CD14-positive monocyte (primary cell): ENCODE measurements at places on chromosomes 12 and 14.

DNA sequence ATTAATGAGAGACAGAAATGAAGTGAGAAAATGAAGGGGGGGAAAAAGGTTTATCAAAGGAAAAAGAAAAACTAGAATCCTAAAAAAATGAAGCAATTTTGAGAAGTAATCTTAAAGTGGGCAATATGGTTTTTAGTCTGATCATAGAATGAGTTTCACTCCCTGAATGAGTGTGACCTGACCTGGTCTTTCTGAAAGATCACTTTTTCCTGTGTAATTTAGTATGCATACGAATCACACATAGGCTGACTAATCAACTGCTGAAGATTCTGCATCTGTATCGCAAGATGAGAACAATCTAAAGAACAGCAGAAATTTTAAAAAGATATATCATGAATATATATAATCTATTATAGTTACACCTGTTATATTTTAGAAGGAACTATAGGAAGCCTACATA lies 11.3 kb downstream of the GNPTAB start:
- DNase-seq = no peak
- H3K4me1 ChIP-seq = peaks cover 8% of the 10 kb centered on the region
- H3K4me3 ChIP-seq = no peak overlapping the region

DNA sequence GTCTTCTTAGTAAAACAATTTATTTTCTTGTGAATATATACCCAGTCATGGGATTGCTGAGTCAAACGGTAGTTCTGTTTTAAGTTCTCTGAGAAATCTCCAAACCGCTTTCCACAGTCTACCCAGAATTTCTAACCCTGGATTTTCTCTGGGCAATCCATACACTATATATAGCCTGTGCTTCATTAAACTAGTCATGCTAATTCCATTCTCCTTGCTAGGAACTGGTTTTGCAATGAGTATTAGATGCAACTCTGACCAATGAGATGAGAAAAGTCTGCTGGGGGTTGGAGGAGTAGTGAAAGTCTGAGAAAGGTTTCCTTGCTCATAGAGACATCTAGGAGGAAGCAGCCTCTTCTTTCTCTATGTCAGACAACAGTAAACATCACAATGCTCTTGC lies 196.1 kb upstream of the CDKN3 start:
- no peaks in the 10 kb centered on the region for H3K36me3 ChIP-seq
- H3K27me3 ChIP-seq = no peaks in the 10 kb centered on the region
- no peak overlapping the region for H3K4me3 ChIP-seq
- DNase-seq = no peak

- H3K4me3 ChIP-seq = no peak overlapping the region
- peak; percentile 16 for DNase-seq
- H3K27me3 ChIP-seq = no peaks in the 10 kb centered on the region
- no peaks in the 10 kb centered on the region for H3K4me1 ChIP-seq
- H3K27ac ChIP-seq = peak overlapping the region; percentile 42
Observed at GRCh38 chr12:3698218-3698974, 54.5 kb downstream of the CRACR2A start.

DNA sequence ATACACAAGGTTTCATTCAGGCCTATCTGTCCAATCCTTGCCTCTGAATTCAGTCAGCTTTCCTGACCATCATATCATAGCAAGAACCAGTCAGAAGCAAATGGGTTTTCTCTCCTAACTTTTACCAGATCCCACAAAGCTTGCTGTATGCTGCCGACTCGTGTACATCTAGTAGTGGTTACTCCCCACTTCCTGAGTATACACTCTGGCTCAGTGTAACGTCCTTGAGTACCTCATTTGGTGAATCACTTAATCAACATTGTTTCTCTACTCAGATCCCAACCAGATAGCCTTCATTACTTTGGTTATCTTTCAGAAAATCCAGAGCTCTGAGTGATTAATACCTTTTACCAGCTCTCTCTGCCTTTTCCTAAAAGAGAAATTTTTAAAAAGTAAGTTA lies 728.2 kb downstream of the GALC start:
- no peak overlapping the region for H3K27ac ChIP-seq
- no peaks in the 10 kb centered on the region for H3K27me3 ChIP-seq
- no peaks in the 10 kb centered on the region for H3K36me3 ChIP-seq
- no peak for DNase-seq
- H3K4me1 ChIP-seq = no peaks in the 10 kb centered on the region
- H3K4me3 ChIP-seq = no peak overlapping the region

- no peak overlapping the region for H3K27ac ChIP-seq
- H3K36me3 ChIP-seq = no peaks in the 10 kb centered on the region
- no peaks in the 10 kb centered on the region for H3K27me3 ChIP-seq
- peaks cover 11% of the 10 kb centered on the region for H3K4me1 ChIP-seq
Observed at GRCh38 chr12:4819654-4820053, 90.1 kb upstream of the KCNA1 start.

DNA sequence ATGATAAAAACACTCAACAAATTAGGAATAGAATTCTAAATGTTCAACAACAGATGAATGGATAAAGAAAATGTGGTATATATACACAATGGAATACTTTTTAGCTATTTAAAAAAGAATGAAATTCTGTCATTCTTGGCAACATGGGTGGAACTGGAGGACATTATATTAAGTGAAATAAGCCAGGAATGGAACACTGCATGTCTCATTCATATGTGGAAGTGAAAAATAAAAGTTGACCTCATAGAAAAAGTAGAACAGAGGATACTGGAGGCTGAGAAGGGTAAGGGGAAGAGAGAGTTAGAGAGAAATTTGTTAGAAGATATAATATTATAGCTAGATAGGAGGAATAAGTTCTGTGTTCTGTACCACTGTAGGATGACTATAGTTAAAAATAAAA lies 35.8 kb upstream of the ZFP36L1 start:
- H3K36me3 ChIP-seq = no peaks in the 10 kb centered on the region
- H3K4me3 ChIP-seq = no peak overlapping the region
- DNase-seq = no peak
- no peak overlapping the region for H3K27ac ChIP-seq

GRCh38 chr12:121576851-121577391 lies 3.9 kb downstream of the KDM2B start:
- H3K36me3 ChIP-seq = peaks cover 23% of the 10 kb centered on the region
- no peak overlapping the region for H3K4me3 ChIP-seq
- no peak overlapping the region for H3K27ac ChIP-seq
- H3K27me3 ChIP-seq = no peaks in the 10 kb centered on the region

GRCh38 chr14:75342762-75343599 lies 64.4 kb downstream of the FOS start:
- peak overlapping the region; percentile 62 for H3K4me3 ChIP-seq
- peak; percentile 65 for DNase-seq
- H3K4me1 ChIP-seq = peaks cover 69% of the 10 kb centered on the region
- H3K36me3 ChIP-seq = no peaks in the 10 kb centered on the region
- H3K27ac ChIP-seq = peak overlapping the region; percentile 88

- no peak for DNase-seq
- H3K27me3 ChIP-seq = no peaks in the 10 kb centered on the region
- no peaks in the 10 kb centered on the region for H3K36me3 ChIP-seq
- H3K27ac ChIP-seq = no peak overlapping the region
- no peaks in the 10 kb centered on the region for H3K4me1 ChIP-seq
- H3K4me3 ChIP-seq = no peak overlapping the region
Observed at GRCh38 chr14:98904677-98905076, 367.3 kb downstream of the BCL11B start.

- no peaks in the 10 kb centered on the region for H3K36me3 ChIP-seq
- no peaks in the 10 kb centered on the region for H3K27me3 ChIP-seq
- H3K4me1 ChIP-seq = peaks cover 100% of the 10 kb centered on the region
- peak overlapping the region; percentile 71 for H3K27ac ChIP-seq
Observed at GRCh38 chr14:91366749-91367148, 50.9 kb downstream of the CCDC88C start.

GRCh38 chr14:23281247-23281646 lies 4.7 kb downstream of the HOMEZ start:
- no peaks in the 10 kb centered on the region for H3K27me3 ChIP-seq
- DNase-seq = no peak
- no peak overlapping the region for H3K27ac ChIP-seq
- peaks cover 3% of the 10 kb centered on the region for H3K36me3 ChIP-seq
- H3K4me3 ChIP-seq = no peak overlapping the region
- peaks cover 9% of the 10 kb centered on the region for H3K4me1 ChIP-seq

- no peak for DNase-seq
- H3K36me3 ChIP-seq = no peaks in the 10 kb centered on the region
- no peak overlapping the region for H3K4me3 ChIP-seq
- H3K27me3 ChIP-seq = no peaks in the 10 kb centered on the region
- H3K4me1 ChIP-seq = no peaks in the 10 kb centered on the region
Observed at GRCh38 chr12:64147875-64148274, 74.2 kb downstream of the KICS2 start.

DNA sequence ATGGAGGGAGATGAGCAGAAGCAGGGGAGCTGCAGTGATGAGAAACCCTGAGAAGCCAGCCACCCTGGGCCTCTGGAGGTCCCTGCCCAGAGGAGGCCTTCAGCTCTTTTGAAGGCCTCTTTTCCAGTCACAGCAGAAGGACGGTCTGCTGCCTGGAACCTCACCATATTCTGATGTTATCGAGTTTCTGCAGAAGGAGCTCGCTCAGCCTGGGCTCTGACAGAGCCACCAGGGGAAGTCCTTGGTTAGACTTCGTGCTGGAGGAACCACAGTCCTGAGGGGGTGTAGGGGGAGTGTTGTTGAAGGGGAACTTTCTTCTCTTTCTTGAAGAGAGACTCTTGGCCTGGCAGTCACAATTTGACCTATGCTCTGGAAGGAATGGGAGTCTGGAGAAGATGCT lies 25.1 kb upstream of the BATF start:
- no peak for DNase-seq
- H3K27ac ChIP-seq = no peak overlapping the region
- no peak overlapping the region for H3K4me3 ChIP-seq
- H3K27me3 ChIP-seq = no peaks in the 10 kb centered on the region
- H3K36me3 ChIP-seq = no peaks in the 10 kb centered on the region
- peaks cover 25% of the 10 kb centered on the region for H3K4me1 ChIP-seq

DNA sequence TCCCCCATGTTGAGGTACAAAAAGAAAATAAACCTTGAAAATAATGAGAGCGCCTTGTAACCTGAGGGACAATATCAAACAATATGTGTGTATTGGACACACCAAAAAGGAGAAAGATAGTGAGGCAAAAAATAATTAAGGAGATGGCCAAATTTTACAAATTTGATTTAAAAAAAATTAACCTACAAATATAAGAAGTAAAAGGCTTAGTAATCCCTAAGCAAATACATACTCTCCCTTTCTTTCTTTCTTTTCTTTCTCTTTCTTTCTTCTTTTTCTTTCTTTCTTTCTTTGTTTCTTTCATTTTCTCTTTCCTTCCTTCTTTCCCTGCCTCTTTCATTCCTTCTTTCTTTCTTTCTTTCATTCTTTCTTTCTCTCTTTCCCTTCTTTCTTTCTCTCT lies 133.4 kb downstream of the PIK3C2G start:
- no peaks in the 10 kb centered on the region for H3K27me3 ChIP-seq
- no peak for DNase-seq
- H3K36me3 ChIP-seq = no peaks in the 10 kb centered on the region
- no peaks in the 10 kb centered on the region for H3K4me1 ChIP-seq
- H3K27ac ChIP-seq = no peak overlapping the region

DNA sequence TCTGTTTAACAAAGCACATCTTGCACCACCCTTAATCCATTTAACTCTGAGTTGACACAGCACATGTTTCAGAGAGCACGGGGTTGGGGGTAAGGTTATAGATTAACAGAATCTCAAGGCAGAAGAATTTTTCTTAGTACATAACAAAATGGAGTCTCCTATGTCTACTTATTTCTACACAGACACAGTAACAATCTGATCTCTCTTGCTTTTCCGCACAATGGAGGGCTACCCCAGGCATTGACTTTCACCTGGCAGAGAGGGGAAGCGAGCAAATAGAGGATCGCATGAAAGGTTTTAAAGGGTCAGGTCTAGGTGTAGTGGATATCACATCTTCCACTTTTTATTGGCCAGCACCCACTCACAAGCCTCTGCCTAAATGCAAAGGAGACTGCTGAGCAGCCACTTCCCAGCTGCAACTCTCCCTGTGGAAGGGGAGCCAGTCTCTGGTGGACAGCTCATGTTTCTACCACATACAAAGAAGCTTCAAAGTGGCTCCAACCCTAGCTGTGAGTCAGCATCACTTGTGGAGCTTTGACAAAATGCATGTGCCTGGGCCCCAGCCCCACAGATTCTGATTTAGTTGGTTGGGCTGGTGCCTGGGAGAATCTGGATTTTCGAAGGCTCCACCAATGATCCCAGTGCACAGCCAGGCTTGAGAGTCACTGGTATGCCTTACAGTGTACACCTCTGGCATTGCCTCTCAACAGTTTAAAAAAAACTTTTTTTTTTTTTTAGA lies 7.2 kb upstream of the FNTB start:
- DNase-seq = no peak
- no peak overlapping the region for H3K4me3 ChIP-seq
- H3K27ac ChIP-seq = no peak overlapping the region
- peaks cover 4% of the 10 kb centered on the region for H3K27me3 ChIP-seq
- peaks cover 4% of the 10 kb centered on the region for H3K4me1 ChIP-seq
